CD4-positive, alpha-beta T cell treated with Interleukin-17A for 4 hours (primary cell): ENCODE measurements at places on chromosomes 16 and 17.
A peak's percentile ranks its signal among the peaks of the same experiment; 100 is the strongest.

DNA sequence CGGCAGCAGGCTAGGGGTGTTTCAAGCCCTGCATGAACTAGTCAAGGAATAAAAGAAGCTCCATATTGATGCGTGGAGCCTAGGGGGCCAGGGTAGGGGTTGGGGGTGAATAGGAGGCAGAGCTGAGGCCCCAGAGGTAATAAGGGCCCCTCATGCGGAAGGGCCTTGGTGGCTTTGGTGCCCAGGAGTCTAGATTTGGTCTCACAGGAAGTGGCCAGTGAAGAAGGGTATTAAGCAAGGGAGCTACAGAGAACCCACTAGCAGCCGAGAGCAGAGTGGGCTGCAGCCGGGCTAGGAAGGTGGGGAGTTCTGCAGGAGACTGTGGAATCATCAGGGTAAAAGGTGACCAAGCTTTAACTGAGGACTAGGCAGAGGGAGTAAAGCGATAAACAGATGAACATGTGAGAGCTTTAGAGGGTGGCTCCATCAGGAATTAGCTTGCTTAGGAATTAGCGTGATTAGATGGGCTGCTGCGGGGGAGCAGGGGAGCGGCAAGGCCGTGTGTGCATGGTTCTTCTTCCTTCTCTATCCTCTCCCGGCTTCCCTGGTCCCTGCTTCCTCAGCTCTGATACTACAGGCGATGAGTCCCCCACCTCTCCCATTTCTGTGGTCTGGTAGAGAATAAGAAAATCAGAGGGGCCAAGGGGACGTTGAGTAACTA, 9.8 kb downstream of the GNGT2 start:
- DNase-seq = no peak

DNA sequence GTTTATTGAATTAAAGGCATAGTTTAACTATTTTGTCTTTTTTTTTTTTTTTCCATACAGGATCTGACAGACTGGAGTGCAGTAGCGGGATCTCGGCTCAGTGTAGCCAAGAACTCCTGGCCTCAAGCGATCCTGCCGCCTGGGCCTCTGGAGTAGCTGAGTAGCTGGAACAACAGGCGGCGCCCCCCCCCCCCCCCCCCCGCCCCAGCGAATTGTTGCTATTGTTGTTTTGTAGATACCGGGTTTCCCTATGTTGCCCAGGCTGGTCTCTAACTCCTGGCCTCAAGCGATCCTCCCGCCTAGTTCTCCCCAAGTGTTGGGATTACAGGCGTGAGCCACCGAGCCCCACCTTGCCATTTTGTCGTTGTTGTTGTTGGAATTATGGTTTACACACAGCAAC, 1.3 kb upstream of the CENPV start:
- DNase-seq = no peak

DNA sequence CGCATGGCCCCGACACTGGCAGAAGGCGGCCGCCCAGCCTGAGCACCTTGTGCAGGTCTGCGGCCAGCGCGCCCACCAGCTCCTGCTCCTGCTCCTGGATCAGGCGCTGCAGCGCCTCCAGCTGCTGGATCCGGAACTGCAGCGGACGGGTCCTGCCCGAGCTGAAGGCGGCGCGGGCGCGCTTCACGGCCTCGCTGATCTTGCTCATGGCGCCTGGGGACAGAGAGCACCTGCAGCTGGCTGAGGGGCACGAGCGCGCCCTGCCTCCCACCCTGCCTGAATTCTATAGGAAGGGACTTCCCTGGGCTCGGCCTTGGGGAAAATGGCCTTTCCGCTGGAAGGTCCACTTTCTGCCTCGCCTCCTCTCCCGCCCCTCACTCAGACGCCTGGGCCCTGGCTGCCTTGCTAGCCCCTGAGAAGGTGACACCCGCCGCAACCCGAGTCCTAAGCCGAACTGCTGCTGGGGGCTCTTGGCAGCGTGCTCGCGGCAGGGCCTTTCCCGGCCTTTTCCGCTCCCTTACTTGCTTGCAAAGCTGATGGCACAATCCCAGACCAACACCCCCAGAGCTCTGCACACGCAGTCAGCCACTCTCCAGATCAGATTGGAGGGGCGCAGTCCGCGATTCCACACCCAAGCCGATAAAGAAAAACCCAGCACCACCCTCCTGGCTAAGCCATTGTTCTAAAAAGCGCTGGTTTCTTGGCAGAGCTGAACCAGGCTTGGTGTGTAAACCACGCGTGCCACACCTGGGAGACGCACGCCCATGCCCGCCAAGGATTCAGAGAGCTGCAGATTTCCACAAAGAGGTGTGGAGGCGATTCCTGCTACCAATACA, 3.0 kb downstream of the ALDH3A1 start:
- peak; percentile 89 for DNase-seq

DNA sequence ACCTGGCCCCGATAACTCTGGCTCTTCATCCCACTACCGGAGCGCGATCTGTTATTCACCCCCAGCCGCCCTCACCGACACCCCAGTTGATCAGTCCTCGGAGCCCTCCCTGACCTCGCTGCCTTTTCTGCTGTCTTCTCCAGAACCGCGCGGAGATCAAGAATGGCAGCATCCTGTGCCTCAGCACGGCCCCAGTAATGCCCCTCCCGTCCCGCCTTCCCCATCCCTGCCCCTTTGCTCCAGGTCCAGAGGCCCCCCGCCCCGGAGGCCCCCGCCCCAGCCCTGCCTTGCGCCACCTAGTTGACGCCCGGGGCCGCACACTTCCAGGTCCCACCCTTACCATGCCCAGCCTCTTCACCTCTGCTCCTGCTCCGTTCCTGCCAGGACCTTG, 872 bp downstream of the ELMO3 start:
- no peak for DNase-seq

DNA sequence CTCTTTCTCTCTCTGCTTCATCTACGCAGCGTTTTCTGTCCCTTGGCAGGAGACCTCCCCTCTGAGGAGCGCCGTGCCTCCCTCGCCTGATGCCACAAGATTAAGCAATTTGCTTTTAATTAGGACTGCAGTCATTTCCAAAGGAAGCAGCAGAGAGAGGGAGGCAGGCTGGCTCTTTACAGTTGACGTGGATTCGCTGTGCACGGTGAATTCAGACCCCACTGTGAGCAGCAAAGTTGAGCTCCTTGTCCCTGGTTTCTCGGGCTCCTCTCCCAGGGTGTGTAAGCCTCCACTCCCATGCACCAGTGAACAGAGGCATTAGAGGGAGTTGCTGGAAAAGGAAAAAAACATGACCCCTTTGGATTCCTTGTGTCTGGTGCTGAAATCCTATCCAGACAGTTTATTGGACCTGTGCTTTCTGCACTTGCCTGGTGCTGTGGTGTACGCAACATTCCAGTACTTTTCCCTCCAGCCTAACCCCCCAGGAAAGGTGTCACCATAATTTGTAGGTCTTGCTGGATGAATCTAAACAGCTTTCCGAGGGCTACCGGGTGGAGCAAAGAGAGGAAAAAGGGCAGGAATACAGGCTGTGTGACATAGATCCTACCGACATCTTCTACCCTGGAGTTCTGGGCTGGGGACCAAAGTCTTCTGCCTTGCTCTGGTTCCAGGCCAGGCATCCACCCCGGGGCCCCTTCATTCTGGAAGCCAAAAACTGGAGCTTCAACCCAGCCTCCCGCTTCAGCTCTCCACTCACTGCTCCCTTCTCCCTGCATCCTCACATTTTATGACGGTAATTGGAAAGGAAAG, 171.0 kb downstream of the MAF start:
- no peak for DNase-seq

- DNase-seq = no peak
Measured at GRCh38 chr16:13435873-13436474, 484.0 kb upstream of the ERCC4 start.

DNA sequence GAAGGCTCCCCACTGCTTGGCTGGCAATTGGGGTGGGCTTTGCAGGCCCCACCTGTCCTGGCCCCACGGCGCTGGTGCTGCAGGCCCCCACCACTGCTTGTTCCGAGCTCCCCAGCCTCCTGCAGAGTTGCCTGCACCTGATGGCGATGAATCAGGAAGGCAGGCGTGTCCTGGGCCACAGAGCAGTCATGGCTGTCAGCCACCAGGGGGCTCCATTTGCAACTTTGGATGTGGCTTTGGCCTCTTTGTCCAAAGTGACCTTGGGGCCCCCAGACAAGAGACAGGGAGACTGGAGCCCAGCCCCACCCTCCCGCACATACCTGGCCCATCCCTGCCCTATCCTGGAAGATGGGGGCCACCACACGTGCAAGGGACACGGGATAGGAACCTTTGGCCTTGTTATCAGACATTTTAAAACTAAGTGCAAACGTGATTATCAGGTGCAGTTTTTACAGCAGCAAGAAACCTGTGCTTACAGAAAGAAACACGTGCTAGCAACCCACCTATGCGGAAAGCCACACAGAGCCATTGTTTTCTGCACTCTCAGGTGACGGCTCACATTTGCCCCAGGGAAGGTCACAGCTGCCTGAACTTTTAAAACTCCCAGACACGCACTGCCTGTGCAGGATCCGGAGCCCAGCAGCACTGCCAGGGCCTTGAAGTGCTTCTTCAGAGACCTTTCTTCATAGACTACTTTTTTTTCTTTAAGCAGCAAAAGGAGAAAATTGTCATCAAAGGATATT, at the start of gene DNASE1:
Gene DNASE1 (plus strand): TSS at position 443 of the 743 bp plus-strand sequence. CDS start 683 bp downstream, outside the sequence.
- DNase-seq = peak; percentile 70

- DNase-seq = no peak
Measured at GRCh38 chr16:11511801-11512200, 74.9 kb downstream of the LITAF start.

GRCh38 chr16:30958175-30959079, 873 bp downstream of the SETD1A start:
- no peak for DNase-seq
